ENCODE measurements at places on chromosomes 12 and 14.

DNA sequence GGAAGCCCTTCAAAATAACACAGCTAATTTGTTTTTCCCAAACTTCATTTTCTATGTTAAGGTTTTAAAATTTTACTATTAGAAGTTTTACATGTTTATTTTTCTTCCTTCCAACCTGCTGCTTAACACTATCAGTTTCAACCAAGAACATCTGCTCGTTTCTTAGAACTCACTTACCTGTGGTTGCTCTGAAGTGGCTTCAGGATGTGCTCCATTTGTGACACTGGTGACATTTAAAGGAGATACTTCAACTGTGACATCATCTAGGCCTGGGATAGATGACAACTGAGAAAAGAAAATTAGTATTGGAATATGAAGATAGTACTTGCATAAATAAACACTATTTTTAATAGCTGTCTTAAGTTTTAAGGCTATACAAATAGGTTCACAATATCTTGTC is 17.9 kb downstream of the WASHC3 start:
- DNase-seq, result no peak

GRCh38 chr14:69246331-69246730 is 13.6 kb upstream of the GALNT16 start:
- no peak for DNase-seq

DNA sequence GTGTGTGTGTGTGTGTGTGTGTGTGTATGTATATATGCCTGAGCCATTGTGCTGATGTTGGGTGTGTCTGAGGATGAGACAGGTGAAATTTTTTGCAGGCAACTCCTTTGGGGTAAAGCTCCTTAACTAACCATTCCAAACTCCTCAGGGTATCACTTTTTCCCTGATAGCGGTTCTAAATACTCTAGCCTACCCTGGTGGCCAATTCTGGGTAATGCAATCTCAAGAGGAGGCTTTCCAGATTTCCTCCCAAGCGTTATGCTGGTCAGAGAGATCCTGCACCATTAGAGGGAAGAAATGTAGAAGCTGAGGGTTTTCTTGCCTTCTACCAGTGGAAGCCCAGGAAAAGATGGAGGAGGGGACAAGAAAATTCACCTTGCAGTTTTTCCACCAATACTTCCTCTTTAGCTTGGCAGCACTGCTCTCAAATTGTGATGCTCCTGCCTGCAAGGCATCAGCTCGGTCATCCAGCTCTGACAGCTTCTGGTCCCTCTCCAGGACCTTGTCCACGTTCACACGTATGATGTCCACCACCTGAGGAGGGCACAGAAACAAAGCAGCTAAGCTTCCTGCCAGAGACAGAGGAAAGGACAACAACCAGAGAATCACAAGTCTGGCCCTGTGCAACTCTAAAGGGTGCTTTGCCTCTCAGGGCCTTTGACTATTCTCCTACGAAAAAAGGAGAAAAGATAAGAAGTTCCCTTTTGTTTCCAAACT is 4.9 kb downstream of the VAMP1 start:
- peak; percentile 58 for DNase-seq

GRCh38 chr14:31945074-31945613 is 132.0 kb upstream of the ARHGAP5 start:
- DNase-seq, result no peak
